Breast epithelium (tissue), 4 donors: ENCODE measurements at places on chromosomes 1 and 21. TPM values are rescaled to one million over a fixed set of nuclear protein-coding genes. Genes with fewer than 3 reads are reported as not detected.

- no peak for DNase-seq
Measured at GRCh38 chr1:64527165-64527564, 57.2 kb downstream of the CACHD1 start.

GRCh38 chr1:160115545-160116282, at the start of gene ATP1A2:
ATP1A2 (plus strand) TSS chr1:160115759; CDS start chr1:160115862, 103 bp downstream.
- no peak for DNase-seq

Gene CD164L2
- not detected for total RNA-seq

DNA sequence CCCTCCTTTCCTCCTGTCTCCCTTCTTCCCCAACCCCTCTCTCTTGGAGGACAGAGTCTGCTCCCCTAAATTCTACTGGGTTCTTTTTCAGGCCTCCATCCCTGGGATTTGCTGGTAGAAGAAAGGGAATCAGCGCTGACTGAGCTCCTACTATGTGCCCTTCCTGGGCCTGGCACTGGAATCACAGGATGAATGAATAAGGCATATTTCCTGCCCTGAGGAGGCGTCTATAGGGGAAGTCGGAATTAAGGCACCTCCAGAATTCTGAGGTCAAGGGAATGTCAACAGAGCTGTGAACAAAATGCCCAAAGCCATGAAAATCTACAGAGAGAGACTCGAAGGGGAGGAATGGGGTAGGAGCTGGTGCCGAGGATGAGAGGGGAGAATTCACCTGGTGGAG, 17.4 kb upstream of the BTG2 start:
- DNase-seq, result no peak

DNA sequence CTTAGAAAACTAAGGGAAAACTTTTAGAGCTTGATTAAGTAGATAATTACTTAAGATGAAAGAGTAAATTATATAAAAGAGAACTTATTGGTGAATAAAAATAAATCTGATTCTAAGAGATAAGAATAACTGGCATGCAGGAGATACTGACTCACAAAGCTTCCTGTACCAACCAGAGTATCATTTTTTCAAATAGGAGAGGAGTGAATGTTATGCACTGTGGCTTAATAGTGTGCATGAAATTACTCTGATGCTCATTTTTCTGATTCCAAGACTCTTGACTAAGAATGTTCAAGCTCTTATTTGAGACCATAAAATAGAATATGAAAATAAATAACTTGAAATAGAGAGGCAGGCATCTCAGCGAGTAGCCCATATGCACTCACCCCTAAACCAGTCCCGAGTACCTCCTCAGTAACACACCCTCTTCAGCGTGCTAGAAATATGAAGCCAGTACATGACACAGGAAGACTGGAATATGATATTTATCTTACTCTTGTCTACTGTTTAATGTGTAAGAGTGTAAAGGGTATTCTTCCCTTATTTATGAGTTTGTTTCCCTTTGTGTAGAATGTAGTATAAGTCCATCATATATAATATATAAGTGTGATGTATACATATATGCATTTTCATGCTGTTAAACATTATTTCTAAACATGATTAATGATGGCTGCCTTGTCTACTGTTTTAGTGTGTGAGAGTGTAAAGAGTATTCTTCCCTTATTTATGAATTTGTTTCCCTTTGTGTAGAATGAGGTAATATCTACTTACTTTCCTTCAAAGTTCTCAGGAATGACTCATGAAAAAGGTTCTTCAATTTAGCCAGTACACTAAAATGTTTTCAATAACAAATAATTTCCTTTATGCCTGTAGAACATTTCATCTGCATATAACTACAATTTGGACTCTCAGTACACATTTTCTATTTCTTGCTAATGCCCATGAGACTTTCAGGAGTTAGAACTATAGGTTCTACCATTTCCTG, 99.2 kb upstream of the PALMD start:
- DNase-seq, result no peak

DNA sequence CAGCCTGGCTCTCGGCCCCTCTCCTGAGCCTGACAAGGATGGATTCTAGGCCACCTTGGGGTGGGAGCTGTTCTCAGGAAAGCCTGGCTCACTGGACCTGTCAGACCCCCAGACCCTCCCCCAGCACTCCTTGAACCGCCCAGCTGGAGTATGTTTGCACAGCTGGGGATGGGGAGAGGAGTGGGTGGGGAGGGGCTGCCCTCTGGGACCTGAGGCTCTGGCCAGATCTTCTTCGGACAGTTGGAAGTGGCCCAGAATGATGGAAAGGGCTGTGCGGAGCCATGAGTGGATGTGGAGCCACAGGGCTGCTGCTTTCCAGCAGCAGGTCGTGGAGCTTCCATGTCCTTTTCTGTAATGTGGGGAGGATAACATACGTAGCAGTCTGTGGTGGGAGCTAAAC, 43.0 kb upstream of the TRABD2B start:
- no peak for DNase-seq

Gene DEPDC1
- total RNA-seq, result 1.9 TPM

Gene ACTN2
- not detected for total RNA-seq

Gene HSD11B1
- total RNA-seq, result 90.1 TPM

DNA sequence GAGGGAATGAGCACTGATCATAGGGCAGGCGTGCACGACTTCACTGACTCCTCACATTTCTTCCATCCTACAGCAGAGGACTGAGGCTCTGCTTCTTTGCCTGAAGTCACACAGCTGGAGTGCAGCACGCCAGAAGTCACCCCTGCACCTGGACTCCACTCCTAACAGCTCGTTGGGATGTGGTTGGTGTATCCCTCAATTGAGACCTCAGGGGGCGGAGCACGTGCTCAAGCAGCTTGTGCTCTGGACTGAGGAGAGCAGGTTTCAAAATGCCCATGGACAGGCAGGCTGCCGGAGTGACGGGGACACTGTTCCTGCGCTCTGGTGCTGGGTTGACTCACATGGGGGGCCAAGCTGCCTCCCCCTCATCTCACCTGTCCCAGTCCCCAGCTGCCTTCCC, 13.9 kb downstream of the CHIT1 start:
- no peak for DNase-seq

DNA sequence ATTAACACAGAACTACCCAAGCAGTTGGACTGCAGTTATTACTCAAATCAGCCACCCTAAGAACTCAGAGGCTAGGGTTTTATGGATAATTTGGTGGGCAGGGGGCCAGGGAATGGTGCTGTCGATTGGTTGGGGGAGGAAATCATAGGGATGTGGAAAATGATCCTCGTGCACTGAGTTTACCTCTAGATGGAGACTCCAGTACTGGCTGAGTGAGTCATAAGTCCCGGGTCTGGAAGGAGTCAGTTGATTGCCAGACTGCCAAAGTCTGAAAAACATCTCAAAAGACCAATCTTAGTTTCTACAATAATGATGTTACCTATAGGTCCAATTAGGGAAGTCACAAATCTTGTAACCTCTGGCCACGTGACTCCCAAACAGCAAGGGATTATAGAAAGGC, 257.5 kb upstream of the PRMT6 start:
- no peak for DNase-seq

- no peak for DNase-seq
Measured at GRCh38 chr1:217059401-217059800, 336.2 kb upstream of the ESRRG start.

Gene NFIA
- 87.5 TPM for total RNA-seq

- no peak for DNase-seq
Measured at GRCh38 chr1:113429461-113430153, 39.3 kb downstream of the MAGI3 start.

DNA sequence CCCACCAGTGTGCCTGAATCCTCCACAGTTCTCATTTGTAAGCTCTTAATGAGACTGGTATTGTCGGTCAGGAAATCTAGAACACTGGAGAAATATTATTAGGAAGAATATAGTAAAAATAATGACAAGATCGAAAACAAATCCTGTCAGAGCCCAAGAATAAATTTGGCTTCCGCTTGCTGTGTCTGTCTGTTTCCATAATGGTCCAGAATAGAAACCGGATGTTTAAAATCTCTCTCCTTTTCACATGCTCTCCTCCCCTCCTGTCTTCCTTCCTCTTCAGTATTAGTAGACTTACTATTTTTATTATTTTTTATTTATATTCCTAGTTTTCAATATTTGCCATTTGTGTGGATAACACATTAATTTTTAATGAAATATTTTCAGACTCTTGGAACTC, 187.7 kb downstream of the SDCCAG8 start:
- DNase-seq, result no peak
